Skin of body (tissue), 3 donors: ENCODE measurements at places on chromosomes 2 and 18.

GRCh38 chr2:216406826-216407225 is 5.5 kb upstream of the SMARCAL1 start:
- DNase-seq = no peak

DNA sequence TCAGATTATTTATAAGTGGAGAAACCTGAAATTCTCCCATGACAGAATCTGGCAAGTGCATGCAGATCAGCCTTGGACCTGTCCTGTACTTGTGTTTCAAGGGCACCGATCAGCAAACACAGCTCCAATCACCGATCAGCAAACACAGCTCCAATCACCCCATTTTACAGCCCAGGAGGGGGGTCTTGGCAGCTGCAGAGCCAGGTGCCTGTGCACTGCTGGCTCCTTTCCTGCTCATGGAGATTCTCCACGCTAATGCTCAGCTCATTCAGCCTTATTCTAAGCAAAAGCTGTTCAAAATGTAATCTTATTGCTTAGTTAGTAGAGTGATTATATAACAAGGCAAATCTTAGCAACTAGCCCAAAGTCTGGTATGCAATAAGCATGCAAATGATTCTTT is 623.1 kb upstream of the HS6ST1 start:
- DNase-seq = no peak

DNA sequence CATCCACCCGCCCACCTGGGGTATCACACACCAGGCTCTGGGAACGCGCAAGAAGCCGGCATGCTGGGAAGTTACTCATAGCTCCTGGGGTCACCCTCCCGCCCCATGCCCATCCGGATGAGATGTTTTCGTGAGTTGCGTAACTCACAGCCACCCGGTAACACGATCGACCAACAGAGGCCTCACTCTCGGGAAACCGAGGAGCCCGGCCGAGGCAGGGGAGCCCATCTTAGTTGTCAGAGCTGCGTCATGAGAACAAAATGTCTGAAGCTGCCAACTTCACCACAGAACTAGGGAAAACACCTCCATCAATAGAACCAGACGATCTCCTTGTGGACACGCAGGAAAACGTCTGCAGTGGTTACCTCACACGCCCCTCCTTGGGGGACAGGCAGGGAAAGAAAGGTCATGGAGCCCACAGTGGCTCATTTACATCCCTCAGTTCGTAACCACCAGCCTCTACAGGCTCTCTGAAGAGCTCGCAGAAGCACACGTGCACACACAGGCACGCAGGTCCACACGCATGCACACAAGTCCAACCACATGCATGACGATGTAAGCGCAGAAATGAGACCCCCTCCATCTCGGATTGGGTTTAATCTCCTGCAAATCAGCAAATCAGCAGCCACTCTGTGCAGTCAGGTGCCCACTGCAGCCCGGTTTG is 26.2 kb downstream of the ADI1 start:
- DNase-seq = no peak

GRCh38 chr2:226625946-226626345 is 173.7 kb downstream of the IRS1 start:
- DNase-seq = no peak

GRCh38 chr2:101518578-101519492 is 43.9 kb upstream of the RFX8 start:
- no peak for DNase-seq
